ENCODE measurements at places on chromosomes 7 and 10. TPM values are rescaled to one million over a fixed set of nuclear protein-coding genes. Genes with fewer than 3 reads are reported as not detected.

DNA sequence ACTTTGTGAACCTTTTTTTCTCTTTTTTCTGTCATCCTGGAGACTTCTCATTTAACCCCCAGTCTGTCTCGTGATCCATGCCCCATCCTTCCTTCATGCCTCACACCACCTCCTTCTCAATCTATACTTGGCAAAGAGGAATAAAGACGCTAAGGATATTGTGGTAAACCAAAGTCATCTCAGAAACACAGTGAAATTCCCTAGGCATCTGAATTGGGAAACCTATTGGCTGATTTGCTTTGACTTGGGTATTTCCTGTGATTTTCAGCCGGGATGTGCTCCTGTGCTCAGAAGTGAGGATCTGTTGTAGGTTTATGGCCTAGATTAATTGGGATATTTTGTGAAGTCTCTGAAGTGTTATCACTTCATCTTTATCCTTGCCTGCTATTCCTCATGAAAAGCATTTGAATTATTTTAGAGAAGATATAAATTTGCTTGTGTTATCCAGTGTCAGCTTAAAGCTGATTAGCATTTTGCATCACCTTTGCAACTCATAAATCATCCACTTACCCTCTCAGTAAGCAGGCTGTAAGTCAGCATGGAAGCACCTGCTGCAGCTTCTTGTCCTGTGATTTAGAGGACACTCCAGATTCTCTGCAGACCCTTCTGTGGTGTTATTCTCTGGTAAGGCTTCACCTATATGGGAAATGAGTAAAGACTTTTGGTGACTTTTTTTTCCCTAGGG lies 138.0 kb downstream of the AUTS2 start:
- no peak for DNase-seq

DNA sequence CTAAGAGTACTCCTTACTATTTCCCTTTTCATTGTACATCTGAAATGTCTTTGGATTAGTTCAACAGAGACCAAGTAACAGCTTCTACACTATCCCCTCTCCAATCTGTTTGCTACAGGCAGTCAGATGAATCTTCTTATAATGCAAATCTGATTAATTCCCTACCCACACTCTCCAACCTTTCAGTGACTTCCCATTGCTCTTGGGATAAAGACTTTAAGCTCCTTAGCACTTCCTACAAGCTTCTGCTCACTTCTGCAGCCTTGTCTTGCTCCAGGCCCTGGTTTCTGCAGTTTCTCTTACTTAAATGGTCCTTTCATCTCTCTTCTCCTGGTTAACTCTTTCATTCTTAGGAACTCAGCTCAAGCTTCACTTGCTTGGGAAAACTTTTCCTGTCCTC lies 65.2 kb upstream of the FEZF1 start:
- no peak for DNase-seq

- no peak for DNase-seq
These were observed 132.3 kb upstream of the C7orf33 start for GRCh38 chr7:148458263-148458662.

DNA sequence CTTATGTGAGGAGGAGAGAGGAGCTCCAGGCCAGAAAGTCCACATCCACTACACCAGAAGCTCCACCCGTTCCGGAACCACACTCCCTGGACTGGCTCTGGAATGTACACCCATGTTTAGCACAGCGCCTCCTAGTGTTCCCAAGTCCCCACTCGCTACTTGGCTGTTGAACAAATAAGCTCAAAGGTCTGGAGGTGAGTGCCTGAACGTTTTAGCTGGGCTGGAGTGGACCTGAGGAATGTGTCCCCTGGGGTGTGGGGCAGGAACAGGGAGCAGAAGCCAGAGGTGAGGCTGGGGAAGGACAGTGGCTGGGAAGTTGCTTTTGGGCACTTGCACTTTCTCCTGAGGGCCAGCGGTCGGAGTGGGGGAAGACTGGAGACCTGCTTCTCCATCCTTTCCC lies 164.1 kb upstream of the CDCA7L start:
- no peak for DNase-seq

Gene SLC18A2
- polyA plus RNA-seq, result 0.15 TPM

Gene NCF1
- 0.92 TPM for polyA plus RNA-seq

Gene PNLIPRP2
- polyA plus RNA-seq, result not detected

Gene H2BK1
- polyA plus RNA-seq, result not detected

Gene ASIC3
- polyA plus RNA-seq, result 3.1 TPM
